ENCODE measurements at places on chromosomes 16 and 17. TPM values are rescaled to one million over a fixed set of nuclear protein-coding genes. Genes with fewer than 3 reads are reported as not detected.

DNA sequence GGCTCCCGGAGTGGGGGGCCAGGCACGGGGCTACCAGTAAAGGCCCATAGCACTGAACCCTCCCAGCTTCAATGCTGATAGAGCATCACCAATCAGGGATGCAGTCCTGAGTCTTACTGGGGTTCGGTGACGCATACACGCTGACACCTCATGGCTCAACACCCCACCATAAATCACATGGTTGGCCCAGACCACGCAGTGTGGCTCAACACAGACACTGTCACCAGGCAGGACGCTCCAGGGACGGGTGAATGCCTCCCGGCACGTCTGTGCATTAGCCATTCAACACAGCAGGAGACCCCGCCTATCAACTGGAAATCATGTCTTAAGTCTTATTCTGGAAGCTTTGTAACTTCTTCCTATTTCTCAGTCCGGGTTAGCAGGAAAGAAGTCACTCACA lies 35.0 kb downstream of the NECAB2 start:
- no peak for DNase-seq

GRCh38 chr17:73591296-73592078 lies 52.8 kb downstream of the SDK2 start:
- DNase-seq = no peak

The DCAKD gene
- total RNA-seq = 14.9 TPM

The KRT17 gene
- 762 TPM for total RNA-seq

DNA sequence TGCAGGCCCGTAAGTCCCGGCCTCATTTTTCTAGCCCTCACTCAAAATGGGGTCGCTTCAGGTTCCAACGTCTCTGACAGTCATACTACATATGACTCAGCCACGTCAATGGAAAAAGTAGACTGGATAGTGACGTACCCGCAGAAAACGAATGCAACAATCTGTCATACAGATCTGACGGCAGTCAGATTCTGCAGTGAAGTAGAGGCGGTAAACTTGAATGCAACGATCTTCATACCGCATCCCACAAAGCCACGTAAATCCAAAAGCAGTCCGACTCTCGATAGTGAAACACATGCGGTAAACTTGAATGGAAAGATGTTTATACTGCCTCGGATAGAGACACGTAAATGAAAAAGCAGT lies 38.4 kb upstream of the ARL4D start:
- peak; percentile 81 for DNase-seq

The PRSS8 gene
- total RNA-seq = 3.6 TPM

GRCh38 chr16:63625126-63625525 lies 1496.7 kb downstream of the CDH11 start:
- DNase-seq = peak; percentile 84

GRCh38 chr16:19582050-19582831 lies 26.7 kb downstream of the VPS35L start:
- no peak for DNase-seq

- DNase-seq = peak; percentile 35
Measured at GRCh38 chr17:76738468-76738850, 540 bp downstream of the MFSD11 start.

GRCh38 chr17:17812211-17813054 lies 24.4 kb downstream of the SREBF1 start:
- peak; percentile 66 for DNase-seq

GRCh38 chr16:19186408-19186807 lies 18.4 kb downstream of the SYT17 start:
- DNase-seq = no peak

DNA sequence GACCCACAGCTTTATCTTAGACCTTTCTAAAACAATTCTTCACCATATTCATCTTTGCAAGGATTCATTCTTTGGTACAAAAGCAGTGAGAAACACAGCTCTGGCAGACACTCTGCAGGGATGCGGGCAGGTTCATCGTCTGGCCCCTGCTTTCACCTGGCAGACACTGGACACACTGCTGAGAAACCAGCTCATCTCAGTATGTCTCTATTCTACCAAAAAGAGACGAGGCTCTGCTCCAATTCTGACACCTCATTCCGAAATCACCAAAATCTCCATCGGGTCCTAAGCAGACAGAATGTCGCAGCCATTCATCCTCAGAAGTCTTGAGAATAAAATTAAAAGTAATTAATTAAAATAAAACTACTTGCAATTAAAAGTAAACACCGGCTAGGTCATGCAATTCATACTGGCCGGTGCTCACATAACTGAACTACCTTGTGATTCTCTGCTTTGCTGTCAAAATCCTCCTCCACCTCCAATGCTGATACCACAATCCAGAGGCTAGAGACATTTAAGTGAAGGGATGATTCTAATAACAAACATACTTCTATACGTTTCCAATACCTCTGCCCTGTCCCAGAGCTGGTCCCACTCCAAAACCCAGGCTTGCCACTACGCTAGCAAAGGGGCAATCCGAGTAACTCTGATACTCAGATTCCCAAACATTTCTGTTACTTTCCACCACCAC lies 1.3 kb downstream of the RNF157 start:
- DNase-seq = no peak

The RHBDL1 gene
- total RNA-seq = 1.9 TPM

DNA sequence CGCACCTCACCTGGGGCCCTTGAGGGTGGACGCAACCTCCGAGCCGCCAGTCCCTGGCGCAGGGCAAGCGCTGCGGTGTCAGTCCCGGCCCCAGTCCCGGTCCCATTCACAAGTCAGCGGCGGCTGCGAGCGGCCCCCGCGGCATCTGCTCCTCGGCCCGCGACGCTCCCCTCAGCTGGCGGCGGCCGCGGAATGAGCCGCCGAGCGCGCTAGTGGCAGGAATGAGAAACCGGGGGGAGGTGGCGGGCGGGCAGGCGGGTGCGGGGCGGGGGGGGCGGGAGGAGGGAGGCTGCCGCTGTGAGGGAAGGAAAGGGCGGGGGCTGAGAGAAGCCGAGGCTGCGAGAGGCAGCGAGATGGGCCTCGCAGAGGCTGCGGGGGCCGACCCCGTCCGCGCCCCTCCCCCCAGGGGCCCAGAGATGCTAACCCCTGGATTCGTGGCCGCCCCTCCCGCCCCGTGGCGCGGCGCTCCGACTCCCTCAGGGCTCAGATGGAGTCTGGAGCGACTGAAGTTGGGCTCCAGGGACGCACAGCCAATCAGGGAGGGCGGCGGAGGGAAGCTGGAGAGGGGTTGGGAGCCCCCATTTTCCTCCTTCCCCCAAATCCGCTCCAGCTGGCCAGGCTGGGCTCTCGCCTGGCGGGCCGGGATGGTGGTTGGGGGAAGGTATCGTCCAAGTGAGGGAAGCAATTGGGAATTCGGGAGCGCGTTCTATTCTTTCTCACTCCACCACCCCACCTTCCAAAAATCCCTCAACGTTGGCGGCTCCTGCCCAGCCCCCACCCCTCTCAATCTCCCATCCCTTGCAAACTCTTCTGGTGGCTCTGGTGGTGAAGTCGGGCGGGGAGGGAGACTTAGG lies at the start of gene CDH11:
CDH11 (minus strand) TSS at position 194 of the 854 bp plus-strand sequence. CDS start 117,194 bp downstream, outside the sequence.
- DNase-seq = peak; percentile 95

GRCh38 chr16:1420111-1420539 lies 422 bp downstream of the UQCC4 start:
- DNase-seq = no peak

GRCh38 chr17:30170415-30170987 lies 53.9 kb downstream of the NSRP1 start:
- DNase-seq = no peak

- DNase-seq = no peak
Measured at GRCh38 chr17:76138234-76138895, 2.7 kb downstream of the FOXJ1 start.

DNA sequence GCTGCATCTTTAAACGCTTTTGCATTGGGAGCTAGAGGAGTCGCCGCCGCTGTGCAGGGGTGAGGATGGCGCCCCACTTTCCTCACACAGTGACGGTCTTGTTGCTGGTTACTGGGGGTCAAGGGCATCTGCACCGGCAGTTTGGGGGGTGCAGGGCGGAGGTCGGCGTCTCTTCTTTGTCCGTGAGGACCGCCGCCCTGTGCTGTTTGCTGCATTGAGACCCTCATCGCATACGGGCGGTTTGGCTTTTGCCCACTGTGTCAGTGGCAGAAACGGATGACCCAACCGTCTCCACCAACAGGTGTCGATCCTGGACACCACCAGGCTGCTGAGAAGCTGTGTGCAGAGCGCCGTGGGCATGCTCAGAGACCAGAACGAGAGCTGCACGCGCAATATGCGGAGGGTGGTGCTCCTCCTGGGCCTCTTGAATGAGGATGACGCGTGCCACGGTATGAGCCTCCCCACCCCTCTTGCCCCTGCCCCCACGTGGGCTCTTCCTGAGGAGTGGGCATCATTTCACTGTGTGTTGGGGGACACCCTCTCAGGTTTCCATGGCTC lies 61.2 kb upstream of the ENDOV start:
- no peak for DNase-seq
